ENCODE measurements at places on chromosomes 16 and 17.

GRCh38 chr17:58626905-58627304 is 64.9 kb downstream of the TEX14 start:
- no peak for DNase-seq

GRCh38 chr17:45234641-45235415 is 13.1 kb downstream of the FMNL1 start:
- no peak for DNase-seq

- no peak for DNase-seq
Observed at GRCh38 chr16:10539236-10539635, 41.2 kb downstream of the EMP2 start.

GRCh38 chr17:76446449-76447231 is 6.3 kb downstream of the UBE2O start:
- DNase-seq: no peak

Data from activated CD4-positive, alpha-beta T cell treated with anti-CD3 and anti-CD28 coated beads, Interleukin-2, amount 50 U/mL, for 1 hour (primary cell).